RPMI7951 (cell line): ENCODE measurements at places on chromosomes 3 and 15. TPM values are rescaled to one million over a fixed set of nuclear protein-coding genes. Genes with fewer than 3 reads are reported as not detected.
A peak's percentile ranks its signal among the peaks of the same experiment; 100 is the strongest.

Gene TRPM7
- total RNA-seq, result 31.8 and 36.4 TPM in 2 replicates

Gene LEKR1
- 1.8 and 2.1 TPM in 2 replicates for total RNA-seq

Gene ATP13A5
- total RNA-seq, result not detected in 2 replicates

Gene LSMEM2
- not detected in 2 replicates for total RNA-seq

Gene LSAMP
- total RNA-seq, result 0.12 and 0.59 TPM in 2 replicates

Gene SLC49A4
- total RNA-seq, result 10.6 and 12.1 TPM in 2 replicates

Gene LMCD1
- 31.8 and 40.6 TPM in 2 replicates for total RNA-seq

Gene DLL4
- total RNA-seq, result 2.5 and 2.6 TPM in 2 replicates

Gene TBC1D23
- total RNA-seq, result 68.0 and 75.2 TPM in 2 replicates

DNA sequence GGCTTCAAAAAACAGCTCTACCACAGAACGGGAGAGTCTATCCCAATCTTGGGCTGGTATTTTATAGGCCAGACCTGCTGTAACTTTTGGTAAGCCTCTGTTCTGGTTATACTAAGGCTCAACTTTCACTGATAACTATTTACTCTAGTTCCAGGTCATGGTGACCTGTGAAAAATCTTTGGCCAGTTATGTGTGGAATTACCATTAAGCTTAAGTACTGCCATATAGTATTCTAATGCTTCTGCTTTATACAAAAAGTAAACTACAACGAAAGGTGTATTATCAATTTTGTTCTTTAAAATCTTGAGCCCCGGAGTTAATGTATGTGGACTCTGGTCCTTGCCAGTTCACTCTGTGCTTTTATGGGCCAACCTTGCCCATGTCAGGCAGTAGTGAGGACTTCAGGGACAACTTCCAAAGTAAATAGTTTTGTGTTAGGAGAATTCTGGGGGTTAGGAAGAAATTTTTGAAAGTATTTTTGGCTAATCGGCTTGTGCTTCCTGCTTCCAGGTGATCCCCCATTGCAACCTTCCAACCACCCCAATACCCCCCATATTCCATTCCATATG lies 6.4 kb downstream of the SIAH2 start:
- DNase-seq, result no peak

DNA sequence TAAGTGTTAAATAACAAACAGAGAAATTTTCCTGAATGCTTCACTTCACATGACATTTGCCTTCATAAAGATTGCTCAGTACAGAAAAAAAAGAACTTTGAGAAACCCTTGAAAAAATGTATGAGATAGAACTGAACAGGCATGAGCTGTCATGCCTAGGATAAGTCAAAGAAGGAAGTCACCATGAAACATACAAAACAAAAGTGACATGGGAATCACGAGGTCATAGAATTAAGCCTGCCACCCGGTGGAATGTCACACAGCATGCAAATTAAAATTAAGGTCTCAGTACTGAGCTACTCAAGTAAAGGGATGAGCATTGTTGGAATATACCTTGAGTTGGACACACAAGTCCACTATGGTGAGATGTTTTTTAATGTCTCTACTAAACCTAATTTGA lies 652.5 kb upstream of the NECTIN3 start:
- DNase-seq, result no peak

GRCh38 chr3:11204697-11205348 lies 50.5 kb downstream of the HRH1 start:
- DNase-seq, result no peak

- DNase-seq, result no peak
Measured at GRCh38 chr3:159938714-159939113, 49.9 kb upstream of the IL12A start.

- DNase-seq, result no peak
Measured at GRCh38 chr15:82549199-82549665, 9.0 kb upstream of the RPS17 start.

GRCh38 chr3:127688416-127689265 lies 15.9 kb downstream of the ABTB1 start:
- peak; percentile 79 for DNase-seq

DNA sequence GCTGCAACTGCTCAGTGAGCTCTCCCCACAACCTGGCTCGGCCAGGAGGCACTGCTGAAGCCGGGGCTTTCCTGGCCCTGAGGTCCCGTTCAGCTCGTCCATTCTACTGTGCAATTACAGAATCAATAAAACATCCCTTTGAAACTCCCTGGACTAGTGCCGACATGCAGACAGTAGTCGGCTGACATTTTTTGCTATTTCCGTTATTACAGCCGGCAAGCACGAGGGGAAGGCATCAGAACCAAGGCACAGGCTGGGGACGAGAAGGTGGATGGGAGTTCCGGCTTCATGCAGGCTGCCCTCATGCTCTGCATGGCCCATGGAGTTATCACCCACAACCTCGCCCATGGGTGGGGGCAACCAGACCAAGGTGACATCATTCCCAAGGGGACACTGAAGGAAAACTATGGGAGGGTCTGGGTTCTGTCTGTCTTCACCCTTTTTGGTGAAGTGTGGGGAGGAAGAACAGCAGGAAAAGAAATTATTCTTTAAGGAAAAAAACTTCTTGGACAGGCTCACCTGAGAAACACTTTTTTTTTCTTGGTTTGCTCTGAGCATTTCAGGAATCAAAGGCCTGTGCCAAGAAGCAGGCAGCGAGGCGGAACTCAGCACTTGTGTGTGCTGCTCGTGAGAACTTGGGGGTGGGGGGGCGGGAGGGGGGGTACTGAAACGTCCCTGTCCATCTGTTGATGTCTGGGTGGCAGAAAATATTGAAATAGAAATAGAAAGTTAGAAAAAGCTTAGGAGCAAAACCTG lies 154.5 kb downstream of the FOXP1 start:
- DNase-seq, result no peak

- no peak for DNase-seq
Measured at GRCh38 chr15:87919064-87919463, 337.5 kb downstream of the NTRK3 start.

DNA sequence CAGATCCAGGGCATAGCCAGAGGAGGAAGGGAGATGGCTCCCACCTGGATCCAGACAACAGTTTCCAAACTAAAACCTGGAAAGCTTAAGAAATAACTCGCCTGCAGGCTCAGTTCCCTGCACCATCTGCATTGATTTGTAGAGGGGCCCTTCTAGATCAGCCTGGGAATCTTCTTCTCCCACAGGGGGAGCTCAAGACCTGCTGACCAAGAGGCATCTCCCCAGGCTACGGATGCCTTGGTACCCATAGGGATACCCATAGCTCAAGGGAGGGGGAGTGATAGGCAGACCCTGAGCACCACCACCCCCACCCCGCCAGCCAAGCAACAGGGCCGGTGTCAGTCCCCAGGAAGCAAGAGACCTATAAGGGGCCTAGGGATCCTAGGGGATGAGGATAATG lies 28.0 kb upstream of the DCLK3 start:
- peak; percentile 29 for DNase-seq

- no peak for DNase-seq
Measured at GRCh38 chr3:7211740-7212139, 350.8 kb downstream of the GRM7 start.

GRCh38 chr3:98514948-98515347 lies 7.8 kb downstream of the CLDND1 start:
- no peak for DNase-seq

GRCh38 chr15:68322796-68323195 lies 45.3 kb downstream of the FEM1B start:
- no peak for DNase-seq

DNA sequence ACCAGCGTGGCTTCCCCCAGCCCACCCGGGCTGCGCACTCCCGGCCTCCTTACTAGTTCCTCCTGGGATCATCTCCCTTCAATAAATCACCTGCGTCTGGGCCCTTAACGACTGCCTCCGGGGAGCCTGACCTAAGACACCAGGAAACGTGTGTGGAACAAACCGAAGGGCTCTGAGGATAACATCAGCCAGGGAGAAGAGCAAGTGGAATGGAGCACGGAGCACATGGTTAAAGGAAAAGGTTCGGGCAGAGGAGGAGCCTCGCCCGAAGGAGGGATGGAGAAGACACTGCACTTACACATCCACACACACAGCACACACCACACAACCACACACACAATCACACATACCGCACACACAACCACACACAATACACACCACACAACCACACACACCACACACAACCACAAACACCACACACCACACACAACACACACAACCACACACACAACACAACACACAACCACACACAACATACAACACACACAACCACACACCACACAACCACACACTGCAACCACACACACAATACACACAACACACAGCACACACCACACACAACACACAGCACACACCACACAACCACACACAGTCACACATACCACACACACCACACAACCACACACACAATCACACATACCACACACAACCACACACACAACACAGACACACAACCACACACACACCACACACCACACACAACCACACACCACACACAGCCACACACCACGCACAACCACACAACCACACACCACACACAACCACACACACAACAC lies 24.7 kb downstream of the CPN2 start:
- peak; percentile 71 for DNase-seq

DNA sequence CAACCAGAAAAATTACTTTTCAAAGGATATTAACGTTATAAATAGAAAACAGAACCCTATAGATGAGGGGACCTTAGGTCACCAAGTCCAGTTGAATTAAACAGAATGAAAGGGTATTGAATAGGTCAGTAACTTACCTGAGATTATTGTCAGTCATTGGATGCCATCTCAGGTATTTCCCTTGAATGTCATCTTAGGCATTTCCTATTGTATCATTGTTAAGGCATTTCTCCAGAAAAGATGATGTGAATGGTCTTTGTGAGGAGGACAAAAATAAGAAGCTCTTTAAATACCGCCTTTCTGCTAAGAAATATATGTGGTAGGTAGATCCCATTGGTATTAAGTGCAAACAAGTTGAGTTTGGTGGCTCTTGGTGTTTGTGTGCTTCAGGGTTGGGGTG lies 55.6 kb downstream of the CHD2 start:
- no peak for DNase-seq

DNA sequence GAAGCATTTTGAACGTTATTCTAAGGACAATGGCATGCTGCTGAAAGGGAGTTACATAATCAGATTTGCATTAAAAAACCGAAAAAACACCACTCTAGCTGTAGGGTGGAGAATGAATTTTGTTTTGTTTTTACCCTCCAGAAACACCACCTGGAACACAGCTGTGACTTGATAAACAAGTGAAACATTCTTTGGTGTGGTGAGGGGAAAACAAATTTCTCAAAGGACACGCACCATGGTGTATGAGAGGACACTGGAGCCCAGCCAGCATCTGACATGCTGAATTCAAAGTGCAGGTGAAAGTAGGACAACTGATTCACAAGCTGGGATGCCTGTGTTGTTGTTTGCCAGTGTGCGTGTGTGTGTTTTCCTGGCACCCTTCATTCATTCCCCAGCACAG lies 554.5 kb upstream of the TBL1XR1 start:
- DNase-seq, result no peak

DNA sequence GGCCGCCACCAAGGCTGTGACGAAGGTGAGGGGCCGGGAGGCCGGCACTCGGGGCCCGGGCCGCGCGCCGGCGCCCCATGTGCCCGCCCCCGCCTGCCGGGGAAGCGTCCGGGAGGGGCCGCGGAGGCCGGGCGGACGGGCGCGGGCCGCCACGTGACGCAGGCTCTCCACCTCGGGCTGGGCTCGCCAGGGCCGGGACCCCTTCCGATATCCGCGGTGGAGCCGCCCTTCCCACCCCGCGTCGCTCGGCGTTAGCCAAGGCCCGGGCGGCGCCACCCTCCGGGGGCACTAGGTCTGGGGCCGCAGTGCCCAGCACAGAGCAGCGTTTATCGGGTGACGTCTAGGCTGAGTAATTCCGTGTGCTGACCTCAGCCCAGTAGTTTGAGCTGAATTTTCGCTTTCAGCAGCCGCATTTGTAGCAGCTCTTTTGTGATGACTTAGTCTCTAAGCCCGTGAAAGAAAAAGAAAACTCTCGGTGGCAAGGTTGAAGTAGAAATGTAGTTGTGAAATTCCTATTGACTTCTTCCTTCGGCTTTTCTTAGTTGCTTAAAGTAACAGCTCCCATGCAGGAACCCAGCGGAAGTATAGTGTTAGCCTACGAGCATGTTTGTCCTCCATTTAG lies 885 bp downstream of the CDV3 start:
- peak; percentile 74 for DNase-seq

DNA sequence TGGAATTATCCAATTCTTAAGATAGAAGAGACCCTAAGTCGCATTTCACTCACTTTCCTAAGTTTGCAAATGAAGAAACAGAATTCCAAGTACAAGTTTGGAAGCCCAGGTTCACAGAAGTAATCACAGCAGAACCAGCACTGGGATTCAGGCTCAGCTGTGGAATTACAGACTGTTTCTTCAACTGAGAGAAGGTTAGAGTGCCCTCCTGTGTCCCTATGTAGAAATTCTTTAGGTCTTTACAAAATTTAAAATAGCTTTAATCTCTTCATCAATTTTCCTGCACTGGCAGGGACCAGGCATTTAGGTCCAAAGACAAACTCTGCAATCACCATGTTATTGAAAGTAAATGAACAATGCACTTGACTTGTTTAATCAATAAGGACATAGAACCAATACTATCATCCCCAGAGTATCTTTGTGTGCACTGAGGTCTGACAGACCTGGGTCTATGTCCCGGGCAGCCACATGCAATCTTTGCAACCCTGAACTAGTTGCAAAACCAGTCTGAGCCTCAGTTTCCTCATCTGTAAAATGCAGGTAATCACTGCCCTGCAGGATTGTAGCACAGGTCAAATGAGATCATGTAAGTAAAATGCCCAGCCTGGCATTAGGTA lies 96.3 kb upstream of the ZBED2 start:
- DNase-seq, result peak; percentile 74

DNA sequence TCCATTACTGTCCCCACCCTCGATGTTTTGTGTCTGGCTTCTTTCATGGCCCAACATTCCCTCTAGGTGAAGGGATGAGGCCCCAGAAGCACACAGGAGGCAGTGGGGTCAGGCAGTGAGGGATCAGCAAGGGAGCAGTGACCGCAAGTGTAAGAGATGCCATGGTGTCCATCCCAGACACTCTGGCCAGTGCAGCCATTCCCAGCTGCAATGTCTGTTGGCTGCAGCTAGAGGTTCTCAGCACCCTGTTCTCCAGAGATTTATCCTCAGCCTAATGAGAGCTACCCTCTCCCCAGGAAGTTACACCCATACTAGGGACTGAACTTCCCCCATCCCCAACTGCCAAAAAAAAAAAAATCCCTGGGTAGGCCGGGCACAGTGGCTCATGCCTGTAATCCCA lies 40.2 kb downstream of the TRANK1 start:
- peak; percentile 49 for DNase-seq

GRCh38 chr15:51380999-51381806 lies 39.7 kb downstream of the GLDN start:
- peak; percentile 71 for DNase-seq

DNA sequence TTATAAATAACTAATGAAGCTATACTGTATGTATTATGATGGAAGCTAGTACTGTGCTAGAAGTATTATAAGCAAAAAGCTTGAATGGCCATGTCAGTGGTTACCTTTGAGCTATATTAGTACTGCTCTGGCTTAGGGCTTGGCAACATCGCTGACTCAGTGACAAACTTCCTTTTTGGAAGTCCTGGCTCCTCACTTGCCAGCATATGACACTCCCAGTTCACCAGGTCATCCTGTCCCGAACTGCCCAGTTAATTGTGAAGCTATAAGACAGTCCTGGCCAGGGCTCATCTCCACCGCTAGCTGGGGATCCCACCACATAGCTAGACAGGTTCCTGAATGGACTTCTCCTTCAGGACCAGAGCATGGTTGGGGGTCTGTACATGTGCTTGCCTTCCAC lies 31.9 kb downstream of the RAB8B start:
- DNase-seq, result peak; percentile 64
